ENCODE measurements at places on chromosomes 1 and 21.

- no peak for DNase-seq
These were observed 145.0 kb upstream of the TIAM1 start for GRCh38 chr21:31489014-31489413.

GRCh38 chr1:64077281-64077940, 126.0 kb upstream of the UBE2U start:
- DNase-seq: no peak

GRCh38 chr1:2348346-2349325, 42.7 kb downstream of the MORN1 start:
- no peak for DNase-seq

DNA sequence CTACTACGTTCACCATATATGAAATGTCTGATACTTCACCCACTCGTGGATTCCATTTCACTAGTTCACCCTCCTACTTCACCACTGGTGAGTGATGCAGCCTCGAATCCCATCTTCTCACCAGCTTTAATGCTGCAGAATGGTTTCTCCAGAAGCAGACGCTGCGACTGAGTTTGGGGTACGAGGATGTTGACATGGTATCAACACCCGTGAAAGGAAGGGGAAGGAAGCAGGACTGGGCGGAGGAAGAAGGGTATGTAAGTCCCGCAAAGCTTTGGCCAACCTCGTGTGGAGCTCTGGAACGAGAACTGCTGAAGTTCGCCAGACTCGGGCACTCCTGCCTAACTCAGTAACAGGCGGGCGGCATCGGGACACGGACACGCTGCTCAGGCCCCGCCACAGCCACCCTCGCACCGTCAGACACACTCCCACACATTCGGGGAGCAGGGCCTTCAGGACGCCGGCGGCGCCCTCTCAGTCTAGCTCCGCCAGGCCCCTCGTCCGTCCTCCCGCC, 833 bp upstream of the DIP2A start:
- no peak for DNase-seq

- peak; percentile 63 for DNase-seq
These were observed 9.3 kb downstream of the ARL8A start for GRCh38 chr1:202135221-202135721.

GRCh38 chr1:209364716-209365115, 218.8 kb upstream of the CAMK1G start:
- no peak for DNase-seq

GRCh38 chr1:41656068-41656467, 171.6 kb upstream of the EDN2 start:
- no peak for DNase-seq

- DNase-seq: no peak
These were observed 38.8 kb upstream of the HAO2 start for GRCh38 chr1:119329541-119330461.

DNA sequence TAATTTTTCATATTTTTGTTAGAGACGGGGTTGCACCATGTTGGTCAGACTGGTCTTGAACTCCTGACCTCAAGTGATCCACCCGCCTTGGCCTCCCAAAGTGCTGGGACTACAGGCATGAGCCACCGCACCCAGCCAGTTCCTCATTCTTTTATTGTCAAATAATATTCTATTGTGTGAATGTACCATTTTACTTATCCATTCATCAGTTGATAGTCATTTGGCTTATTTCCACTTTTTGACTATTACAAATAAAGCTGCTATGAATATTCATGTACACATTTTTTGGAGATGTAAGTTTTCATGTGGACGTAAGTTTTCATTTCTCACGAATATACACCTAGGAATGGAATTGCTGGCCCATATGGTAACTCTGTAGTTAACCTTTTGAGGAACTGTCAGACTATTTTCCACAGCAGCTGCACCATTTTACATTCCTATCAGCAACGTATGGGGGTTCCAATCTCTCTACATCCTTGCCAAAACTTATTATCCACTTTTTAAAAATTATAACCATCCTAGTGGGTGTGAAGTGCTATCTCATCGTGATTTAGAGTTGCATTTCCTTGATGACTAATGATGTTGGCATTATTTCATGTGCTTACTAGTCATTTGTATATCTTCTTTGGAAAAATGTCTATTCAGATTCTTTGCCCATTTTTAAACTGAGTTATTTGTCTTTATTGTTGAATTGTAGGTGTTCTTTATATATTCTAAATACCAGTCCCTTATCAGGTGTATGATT, 12.7 kb downstream of the PACC1 start:
- DNase-seq: no peak

DNA sequence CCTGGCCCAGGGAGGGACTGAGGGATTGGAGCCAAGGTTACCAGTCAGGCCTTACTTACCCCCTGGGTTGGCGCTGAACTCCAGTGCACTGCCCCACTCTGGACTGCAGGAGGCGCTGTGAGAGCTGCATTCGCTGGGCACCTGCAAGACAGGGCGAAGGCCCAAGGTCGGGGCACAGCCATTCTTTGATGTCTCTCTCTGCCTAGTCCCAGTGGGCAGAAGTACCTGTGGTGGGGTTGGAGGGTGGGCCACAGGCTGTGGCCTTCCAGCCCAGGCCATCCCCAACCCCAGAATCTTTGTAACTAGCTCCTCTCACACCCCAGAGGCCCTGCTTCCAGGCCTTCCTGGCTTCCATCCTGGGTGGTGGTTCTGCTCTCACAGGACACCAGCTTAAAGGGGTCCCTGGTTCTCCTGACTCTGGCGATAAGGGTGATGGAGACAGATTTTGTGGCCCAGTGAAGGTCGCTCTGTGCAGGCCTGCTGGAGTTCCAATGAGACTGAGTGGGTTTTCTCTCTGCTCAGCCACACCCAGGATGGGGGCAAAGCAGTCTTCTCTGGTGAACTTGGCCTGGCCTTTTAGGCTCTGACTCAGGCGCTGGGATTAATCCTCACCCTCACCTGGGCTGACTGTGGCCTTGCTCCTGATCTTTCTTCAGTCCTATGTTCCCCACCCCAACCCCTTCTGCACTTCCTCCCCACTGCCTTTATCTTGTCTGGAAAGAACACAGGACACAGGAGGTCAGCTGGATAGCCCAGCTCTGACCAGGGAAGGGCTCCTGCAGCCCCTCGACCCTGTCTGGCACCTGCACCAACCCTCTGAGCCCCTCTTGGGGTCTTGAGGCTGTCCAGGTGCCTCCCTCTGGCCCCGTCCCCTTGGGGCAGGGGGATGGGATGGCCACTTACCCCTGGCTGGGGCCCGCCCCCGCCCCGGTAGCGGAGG, 954 bp downstream of the MYOG start:
- no peak for DNase-seq

DNA sequence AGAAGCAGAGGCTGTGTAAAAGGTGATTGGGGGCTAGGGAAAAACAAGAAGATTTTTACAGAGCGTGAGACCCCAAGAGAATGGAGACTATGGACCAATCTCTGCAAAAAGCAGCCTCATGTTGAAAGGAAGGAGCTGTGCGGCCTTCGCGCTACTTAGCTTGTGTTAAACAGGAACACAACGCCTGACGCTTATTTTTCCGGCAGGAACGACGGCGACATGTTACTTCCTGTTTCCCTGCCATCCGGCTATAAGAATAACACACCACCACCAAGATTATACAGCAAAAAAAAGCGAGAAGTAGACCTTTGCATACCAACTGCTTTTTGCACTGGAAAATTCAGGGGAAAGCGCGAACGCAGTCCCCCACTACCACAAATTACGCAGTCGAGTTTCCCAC, 272.7 kb downstream of the FAM72C start:
- DNase-seq: no peak

GRCh38 chr1:8263791-8264190, 54.1 kb upstream of the SLC45A1 start:
- DNase-seq: no peak

GRCh38 chr1:215824245-215824644, 257.1 kb downstream of the KCTD3 start:
- no peak for DNase-seq

GRCh38 chr1:22437573-22437972, 14.1 kb upstream of the ZBTB40 start:
- DNase-seq: no peak

DNA sequence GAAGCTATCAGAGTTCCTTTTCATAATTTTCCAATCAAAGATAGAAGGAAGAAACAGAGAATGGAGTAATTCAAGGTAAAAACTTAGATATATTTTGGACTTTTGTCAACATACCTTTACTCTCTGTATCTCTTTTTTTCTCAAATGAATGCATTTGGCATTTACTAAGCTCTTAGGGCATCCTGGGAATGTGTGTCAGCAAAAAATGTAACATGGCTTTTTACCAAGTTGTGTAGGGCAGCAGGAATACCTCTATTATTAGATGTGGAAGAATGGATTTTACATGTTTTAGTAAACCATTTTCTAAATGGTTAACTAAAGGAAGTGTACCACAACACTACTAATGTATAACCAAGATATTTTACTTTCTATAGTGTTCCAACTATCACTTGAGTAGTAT, 4.2 kb upstream of the COL11A1 start:
- no peak for DNase-seq

DNA sequence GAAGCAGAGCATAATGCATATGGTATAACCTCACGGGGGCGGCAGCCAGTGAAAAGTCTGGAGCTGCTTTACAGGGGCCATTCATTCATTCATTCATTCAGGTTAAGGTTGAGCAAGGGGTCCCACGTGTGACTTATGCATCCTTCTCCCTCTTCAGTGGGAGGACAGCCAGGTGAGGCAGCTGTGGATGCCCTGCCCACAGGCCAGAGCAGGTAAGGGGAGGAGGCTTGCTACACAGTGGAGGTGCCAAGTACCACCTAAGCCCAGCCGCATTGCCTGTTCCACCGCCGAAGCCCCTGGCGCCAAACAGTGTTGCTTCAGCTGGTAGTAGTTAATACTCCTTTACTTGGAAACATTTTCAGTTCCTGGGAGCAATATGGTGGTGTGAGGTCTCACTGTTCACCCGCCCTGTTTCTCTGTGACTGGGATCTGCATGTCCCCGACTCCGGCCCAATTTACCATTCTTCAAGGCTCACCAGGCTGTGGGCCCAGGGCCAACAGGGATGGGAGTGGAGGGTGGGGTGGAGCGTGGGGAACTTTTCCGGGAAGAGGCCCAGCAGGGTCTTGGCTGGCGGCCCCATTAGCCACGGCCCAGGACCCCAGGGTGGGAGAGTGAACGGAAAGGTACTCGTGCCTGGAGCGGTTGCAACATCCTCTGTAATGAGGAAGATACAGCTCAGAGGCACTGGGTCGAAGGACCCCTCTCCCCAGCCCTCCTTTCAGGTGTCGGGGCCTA, 722 bp upstream of the PODN start:
- no peak for DNase-seq

- DNase-seq: no peak
These were observed 1.7 kb upstream of the ATP1A4 start for GRCh38 chr1:160149716-160150115.

DNA sequence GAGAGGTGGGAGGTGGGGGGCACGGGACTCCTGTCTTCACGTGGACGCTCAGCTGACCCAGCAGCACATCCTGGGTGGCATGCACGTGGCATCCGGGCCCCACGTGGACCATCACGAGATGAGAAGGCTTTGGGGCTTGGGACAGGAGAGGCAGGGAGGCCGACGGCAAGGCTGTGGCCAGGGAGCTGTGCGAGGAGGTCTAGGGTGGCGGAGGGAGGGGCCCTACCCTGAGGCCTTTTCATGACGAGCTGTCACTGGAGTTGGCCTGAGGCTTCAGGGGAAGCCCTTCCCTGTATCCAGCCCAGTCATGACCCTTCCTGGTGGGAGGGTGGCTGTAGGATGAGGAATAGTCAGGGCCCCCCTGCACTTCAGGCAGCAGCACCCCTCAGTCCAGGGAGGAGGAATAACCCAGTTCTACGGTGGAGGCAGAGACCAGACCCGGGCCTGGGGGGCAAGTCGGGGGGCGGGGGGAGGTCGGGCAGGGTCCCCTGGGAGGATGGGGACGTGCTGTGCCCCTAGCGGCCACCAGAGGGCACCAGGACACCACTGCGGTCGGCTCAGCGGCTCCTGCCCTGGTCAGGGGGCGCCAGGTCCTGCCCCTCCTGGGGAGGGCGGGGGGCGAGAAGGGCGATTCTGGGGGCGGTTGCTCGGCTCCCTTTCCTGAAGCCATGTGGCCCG, 2.0 kb upstream of the PERM1 start:
- peak; percentile 73 for DNase-seq

DNA sequence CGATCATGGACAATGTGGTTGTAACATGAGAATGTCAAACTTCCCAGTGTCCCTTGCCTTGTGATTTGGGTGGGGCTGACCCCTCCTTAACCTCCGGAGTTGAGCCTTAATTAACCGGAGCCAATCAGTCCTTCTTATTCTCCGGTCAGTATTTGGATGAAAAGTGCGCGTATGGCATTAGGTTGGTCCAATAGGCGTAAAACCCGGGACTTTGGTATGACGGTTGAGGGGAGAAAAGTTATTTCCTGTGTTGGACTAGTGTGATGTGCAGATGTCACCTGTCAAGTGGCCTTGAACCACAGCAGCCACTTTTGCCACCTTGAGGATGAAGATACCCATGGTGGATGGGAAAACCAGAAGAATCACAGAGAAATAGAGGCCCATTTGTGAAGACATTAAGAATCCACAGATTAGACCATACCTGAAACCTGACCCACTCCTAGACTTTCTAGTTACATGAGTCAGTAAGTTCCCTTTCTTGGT, 5.1 kb downstream of the PAFAH2 start:
- no peak for DNase-seq

- no peak for DNase-seq
These were observed 13.0 kb downstream of the DOP1B start for GRCh38 chr21:36169470-36170128.

- DNase-seq: no peak
These were observed 26.0 kb upstream of the SYNC start for GRCh38 chr1:32728413-32729077.

DNA sequence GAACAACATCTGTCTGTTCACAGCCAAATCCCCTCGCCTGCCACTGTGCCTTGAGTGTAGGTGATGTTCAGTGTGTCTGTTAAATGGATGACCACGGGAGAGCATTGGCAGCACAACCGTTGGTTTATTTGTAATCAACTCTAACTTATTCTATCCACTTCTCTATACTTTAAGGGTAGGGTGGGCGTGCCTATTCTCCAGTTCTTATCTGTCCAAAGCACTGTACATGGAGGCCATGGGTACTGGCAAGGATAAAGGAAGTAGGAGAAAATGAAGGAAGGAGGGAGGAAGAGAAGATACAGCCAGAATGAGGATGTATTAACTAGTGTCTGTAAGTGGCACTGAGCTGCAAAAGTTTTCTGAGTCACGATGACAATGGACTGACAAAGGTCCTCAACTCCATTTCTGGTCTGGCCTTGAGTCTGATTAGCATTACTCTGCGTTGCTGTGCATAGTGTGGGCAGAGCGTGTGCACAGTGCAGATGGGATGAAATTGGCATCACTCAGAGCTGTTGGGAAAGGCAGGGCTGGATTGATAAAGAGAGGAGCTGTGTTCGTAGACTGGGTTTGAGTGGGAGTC, 7.1 kb downstream of the RHOU start:
- no peak for DNase-seq

Measured in activated naive CD8-positive, alpha-beta T cell treated with anti-CD3 and anti-CD28 coated beads, Interleukin-2, amount 10 ng/mL, durations not matched to agents 7 days and 5 days (primary cell).